ENCODE measurements at places on chromosomes 2 and 18. TPM values are rescaled to one million over a fixed set of nuclear protein-coding genes. Genes with fewer than 3 reads are reported as not detected.

DNA sequence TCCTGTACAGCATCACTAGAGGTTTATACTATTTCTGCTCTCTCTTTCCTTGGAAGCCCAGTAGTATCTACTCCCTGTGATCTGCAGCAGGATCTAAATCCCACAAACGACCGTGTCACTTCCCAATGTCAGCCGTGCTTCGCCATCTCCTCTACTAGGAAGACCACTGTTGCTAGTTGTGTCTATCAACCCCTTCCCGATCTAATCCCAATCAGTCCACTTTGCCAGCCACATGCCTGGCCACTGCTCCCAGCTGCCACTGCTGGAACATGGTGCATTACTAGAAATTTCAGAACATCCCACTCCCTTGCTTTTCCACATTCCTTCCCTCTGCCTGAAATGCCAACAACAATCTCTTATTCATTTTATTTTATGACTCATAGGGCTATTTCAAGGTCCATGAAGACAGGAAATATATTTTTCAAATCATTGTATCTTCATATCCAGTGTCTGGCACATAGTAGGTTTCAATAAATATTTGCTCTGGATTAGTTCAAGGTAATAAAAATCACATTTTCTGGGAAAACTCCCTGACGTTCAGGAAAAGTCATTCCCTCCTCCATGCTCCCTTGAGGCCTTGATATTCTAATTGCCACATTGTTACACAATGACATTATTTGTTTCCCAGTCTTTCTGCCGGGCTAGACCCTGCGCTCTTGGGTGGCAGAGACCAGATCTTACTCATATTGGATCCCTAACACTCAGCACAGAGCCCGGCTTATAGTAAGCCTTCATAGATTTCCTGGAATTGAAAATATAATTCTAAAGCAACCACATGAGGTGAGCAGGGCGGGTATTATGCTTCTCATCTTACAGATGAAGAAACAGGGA is 2.1 kb upstream of the TRIB2 start:
- DNase-seq: no peak

DNA sequence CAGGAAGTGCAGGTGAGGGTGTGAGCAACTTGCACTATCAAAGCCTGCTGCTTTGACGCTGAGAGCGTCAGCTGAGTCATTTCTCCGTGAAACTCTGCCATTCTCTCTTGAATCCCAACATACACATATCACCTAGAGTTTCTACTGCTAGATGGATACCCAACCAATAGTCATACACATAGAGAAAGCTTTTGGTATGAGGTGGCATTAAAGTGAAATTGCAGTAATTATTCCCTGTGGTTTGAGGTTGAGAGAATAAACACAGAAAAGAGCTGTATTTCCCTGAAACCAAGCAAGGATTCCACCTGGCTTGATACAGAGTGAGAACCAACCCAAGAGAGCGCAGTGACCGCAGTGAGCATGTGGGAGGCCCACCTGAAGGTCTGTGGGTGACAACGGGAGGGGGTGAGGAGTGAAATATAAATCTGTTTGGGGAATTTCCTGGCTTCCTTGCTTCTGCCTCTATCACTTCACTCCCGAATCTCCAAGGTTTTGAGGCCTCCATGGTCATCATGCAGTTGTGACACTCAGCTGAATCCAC is 28.8 kb upstream of the TMEM18 start:
- DNase-seq: no peak

- no peak for DNase-seq
These were observed 40.2 kb upstream of the GMCL1 start for GRCh38 chr2:69789175-69789721.

GRCh38 chr2:237594514-237594871 is 4.0 kb upstream of the RAB17 start:
- no peak for DNase-seq

CPLX4 gene
- total RNA-seq: not detected

GRCh38 chr2:235934059-235934773 is 234.0 kb downstream of the GBX2 start:
- no peak for DNase-seq

MGAT4A gene
- 28.2 TPM for total RNA-seq

SESTD1 gene
- total RNA-seq: 44.9 TPM

GRCh38 chr2:43738257-43738656 is 35.6 kb upstream of the DYNC2LI1 start:
- no peak for DNase-seq

GRCh38 chr18:59466980-59467379 is 107.9 kb upstream of the LMAN1 start:
- no peak for DNase-seq

DNA sequence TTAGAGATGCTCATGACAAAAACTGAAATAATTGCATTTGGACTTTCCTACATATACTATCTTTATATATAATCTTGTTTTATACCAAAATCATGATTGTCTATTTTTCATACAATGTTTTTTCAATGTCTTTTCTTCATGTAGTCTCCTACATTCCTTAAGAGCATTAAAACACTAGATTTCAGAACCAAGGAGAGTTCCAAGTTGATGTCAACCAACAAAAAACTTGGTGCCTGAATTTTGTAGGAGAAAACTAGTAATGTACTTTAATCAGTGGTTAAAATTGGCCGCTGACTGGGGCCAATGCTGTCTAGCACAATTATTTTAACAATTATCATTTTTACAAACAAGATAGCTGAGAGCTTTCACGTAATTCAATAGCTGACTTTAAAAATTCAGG is 678.8 kb downstream of the DCC start:
- no peak for DNase-seq

DNA sequence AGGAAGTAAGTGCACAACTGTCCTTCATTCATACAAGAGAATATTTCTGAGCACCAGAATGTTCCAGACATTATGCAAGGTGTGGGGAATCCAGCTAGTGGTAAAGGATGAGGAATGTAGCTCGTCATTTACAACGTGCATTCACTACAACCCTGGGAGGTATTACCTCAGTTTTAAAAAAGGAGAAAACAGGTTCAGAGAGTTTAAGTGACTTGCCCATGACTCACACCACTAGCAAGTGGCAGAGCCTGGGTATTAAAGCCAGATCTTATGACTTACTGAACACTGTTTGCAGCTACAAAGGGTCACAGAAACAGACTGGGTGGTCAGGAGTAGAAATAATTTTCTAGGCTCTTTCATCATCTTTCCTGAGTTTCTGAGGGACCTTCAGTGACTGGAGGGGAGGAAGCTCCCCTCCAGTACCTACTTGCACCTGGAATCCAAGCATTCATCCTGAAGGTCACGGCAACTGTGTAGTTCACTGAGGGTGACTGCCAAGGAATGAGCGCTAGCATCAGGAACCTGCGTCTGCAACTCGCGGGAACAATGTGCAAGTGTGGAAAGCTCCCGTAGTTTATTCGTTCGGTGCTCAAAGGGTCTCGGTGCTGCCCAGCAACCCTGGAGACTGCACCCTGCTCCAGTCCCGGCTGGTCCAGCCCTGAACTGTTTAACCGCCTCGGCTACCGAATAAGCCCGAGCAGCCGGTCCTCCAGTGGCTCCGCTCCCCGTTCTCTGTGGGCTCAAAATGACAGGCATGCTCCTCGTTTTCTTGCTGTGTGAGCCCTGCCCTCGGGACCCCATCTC is 647 bp downstream of the CCDC121 start:
- DNase-seq: no peak

GRCh38 chr2:24239553-24239952 is 64.7 kb downstream of the FAM228A start:
- DNase-seq: no peak

DNA sequence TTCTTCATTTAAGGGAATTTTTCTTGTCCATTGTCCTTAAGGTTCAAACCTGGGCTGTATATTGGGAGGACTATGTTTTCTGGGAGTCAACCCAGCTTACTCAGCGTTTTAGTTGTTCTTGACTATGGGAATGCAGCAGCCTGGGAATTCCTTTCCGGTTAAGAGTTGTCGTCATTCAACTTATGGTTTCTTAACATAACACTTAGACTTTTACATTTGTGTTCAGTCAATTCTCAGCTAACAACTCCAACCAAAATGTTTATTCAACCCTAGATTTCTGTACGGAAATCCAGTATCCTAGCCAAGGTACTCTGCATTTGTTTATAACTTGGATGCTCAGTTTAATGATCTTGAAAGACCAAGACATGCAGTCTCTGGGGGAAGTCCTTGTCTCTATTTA is 960.9 kb downstream of the CBLN2 start:
- no peak for DNase-seq

HOXD4 gene
- total RNA-seq: 8.0 TPM

DNA sequence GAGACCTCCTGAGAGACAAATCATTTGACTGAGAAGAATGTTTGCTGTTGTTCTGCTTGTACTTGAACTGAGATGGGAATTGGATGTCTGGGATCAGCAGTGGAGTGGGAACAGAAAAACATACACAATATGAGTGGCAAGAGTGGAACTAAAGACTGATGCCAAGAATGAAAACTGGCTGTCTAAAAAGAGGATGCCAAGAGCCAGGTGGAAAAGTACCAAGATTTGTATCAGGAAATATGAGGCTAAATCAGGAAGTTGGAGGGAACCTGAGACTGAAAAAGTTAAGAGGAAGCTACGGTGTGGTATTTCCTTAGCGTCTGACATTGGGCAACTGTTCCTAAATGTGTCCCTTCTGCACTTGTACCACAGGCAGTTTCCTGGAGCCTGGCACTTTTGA is 440.9 kb upstream of the CELF4 start:
- no peak for DNase-seq

All from sigmoid colon (tissue), 7 donors.